ENCODE measurements at places on chromosomes 6 and 20. TPM values are rescaled to one million over a fixed set of nuclear protein-coding genes. Genes with fewer than 3 reads are reported as not detected.

The UST gene
- 23.3 TPM for total RNA-seq

The PPDPF gene
- total RNA-seq: 236 TPM

DNA sequence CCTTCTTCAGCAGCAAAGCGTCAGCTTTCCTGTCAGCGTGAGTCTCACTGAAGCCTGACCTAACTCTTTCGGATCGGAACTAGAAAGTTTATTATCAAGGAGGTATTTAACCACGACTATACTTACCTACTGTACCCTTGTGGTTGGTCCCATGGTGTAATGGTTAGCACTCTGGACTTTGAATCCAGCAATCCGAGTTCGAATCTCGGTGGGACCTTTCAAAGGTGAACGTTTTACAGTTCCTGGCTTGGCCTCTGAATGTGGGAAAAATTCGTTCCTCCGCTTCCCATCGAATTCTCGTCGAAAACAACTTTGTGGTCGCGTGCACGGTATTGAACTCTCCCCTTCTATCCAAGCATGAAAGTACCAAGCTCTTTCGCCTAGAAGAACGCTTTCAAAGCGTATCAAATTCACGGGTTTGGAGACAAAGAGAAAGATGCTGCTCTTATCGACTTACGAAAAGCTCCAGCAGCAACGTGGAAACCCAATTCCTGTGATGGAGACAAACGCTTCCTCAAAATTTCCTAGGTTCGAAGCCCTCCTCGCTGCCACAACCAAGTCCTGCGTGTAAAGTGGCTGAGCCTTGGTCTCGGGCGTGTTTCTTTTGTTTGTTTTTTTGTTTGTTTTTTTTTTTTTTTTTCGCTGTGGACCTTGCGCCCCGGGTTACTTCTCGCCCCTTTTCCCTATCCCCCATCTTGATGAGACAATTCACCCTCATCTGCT is 63.7 kb downstream of the GPX5 start:
- peak; percentile 87 for DNase-seq
- H3K27me3 ChIP-seq: 0 out of 2 replicates have a peak, but pooled peaks cover 3% of the 10 kb centered on the region
- peak overlapping the region; percentile 58 for H3K4me3 ChIP-seq

DNA sequence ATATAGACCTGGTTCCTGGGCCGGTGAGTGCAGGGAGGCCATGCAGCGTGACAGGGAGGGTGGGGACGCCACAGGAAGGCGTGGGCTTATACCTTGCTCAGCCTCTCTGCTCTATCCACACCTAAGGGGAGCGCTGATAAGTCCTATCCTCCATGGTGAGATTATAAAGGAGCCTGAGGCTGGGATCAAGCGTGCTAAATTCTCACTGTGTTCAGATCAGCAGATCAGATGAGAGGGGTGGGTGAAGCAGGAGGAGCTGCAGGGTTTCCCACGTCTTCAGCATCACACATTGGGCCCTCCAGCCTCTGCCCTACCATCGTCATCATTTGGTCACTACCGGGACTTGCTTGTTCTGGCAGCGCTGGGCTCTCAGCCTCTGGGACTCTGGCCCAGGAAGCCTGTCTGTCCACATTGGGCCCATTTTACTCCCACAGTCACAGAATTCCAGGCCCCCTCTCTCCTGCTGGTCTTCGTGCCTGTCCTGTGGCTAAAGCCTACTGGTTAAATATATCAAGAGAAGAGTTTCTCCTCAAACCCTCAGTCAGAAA is 29.1 kb upstream of the PDE10A start:
- H3K4me3 ChIP-seq: no peak overlapping the region
- no peak for DNase-seq
- H3K4me1 ChIP-seq: no peaks in the 10 kb centered on the region
- H3K27me3 ChIP-seq: no peaks in the 10 kb centered on the region
- no peaks in the 10 kb centered on the region for H3K36me3 ChIP-seq
- no peak overlapping the region for H3K27ac ChIP-seq

- no peak overlapping the region for H3K4me3 ChIP-seq
- peak overlapping the region; percentile 28 for H3K27ac ChIP-seq
- peak; percentile 72 for DNase-seq
- H3K27me3 ChIP-seq: no peaks in the 10 kb centered on the region
- H3K36me3 ChIP-seq: no peaks in the 10 kb centered on the region
These were observed 751.0 kb downstream of the CD109 start for GRCh38 chr6:74447013-74447412.

GRCh38 chr6:138245751-138246150 is 27.5 kb upstream of the PBOV1 start:
- no peaks in the 10 kb centered on the region for H3K36me3 ChIP-seq
- H3K27me3 ChIP-seq: no peaks in the 10 kb centered on the region
- H3K4me1 ChIP-seq: 0 out of 2 replicates have a peak, but pooled peaks cover 4% of the 10 kb centered on the region
- no peak overlapping the region for H3K4me3 ChIP-seq
- DNase-seq: no peak
